NCI-H1930 (cell line): ENCODE measurements at places on chromosomes 2 and 18.

DNA sequence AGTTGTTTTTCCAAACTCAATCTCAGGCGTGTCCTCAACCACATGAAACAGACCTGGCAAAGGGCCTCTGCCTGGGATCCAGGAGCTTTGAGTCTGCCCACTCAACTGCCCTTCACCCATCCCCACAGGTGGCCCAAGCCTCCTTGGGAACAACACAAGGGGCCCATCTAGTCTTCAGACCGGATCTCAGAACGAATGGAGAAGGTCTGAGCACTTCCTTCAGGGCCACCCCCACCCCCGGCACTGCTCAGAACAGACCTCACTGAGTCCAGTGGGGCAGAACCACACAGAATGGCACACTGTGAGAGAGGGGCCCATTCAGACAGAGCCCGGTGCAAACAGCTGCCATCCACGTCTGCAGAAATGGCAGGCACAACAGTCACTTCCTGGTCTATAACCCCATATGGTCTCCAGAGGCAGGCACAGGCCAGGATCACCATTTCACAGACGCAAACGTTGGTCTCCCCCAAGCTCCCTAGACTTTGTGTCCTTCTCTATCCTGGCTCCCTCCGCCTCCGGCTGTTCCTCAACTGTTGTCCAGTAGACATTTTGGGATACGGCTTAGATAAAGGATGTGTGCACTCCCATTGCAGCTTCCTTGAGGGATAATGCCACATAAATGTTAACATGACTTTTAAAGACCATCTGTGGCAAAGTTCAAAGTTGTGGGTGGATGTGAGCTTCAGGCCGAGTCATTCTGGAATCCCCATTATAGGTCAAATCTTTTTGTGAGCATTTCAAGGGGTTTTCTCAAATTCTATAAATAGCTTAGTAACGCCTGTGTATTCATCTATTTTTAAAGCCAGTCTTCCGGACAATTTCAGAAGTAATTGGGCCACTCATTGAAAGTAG is 149.7 kb downstream of the SMAD7 start:
- DNase-seq, result no peak

DNA sequence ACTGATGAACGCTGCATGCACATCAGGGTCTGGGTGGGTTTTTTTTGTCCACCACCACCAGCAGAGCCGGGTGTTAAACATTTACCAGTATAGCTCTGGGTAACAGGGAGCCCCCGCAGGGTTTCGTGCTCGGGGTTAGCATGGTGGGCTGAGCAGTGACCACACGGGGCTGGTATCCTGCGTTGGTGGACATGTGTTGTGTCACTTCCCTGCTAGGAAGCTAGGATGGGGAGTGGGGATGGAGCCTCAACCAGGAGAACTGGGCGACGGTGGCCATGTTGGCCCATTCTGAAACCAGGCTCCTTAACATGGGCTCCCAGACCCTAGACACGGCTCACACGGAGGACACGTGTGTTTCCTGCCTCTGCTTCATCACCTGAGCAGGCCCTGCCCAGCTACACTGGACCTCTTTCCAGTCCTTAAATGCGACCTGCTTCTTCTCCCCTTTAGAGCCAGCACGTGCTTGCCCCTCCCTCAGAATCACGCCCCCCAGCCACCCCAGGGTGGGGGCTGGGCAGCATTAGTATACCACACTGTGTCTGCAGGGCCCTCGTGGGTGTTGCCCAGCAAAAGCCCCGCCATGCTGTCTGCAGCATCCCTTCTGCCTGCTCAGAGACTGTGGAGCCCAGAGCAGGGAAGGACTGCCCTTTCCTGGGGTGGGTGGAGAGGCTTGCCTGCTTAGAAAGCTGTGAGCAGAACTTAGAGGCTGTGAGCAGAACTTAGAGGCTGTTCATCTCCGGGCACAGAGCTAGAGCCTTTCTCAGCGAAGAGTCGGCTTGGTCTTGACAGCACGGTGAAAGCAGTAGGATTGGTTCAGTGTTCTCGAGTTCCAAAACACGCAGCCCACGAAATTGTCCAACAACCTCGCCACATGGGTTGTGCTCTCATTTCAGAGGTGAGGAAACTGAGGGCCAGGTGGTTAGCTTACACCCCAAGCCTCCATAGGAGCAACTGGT is 142.1 kb downstream of the KLHL29 start:
- no peak for DNase-seq

- DNase-seq, result no peak
Observed at GRCh38 chr2:45585267-45585861, 25.7 kb downstream of the SRBD1 start.

DNA sequence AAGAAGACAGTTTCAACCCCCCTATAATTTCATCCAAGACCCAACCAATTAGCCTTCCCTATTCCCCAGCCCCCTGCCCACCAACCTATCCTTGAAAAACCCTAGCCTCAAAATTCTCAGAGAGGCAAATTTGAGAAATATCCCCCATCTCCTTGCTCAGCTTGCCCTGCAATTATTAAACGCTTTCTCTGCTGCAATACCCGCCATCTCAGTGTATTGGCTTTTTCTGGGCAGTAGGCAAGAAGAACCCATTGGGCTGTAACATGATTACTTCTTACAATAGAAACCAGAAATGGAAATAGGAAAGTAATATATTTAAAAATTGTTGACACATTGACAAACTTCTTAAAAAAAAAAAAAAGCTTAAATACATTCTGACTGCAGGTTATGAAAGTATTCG is 140.6 kb upstream of the CCDC150 start:
- no peak for DNase-seq

- DNase-seq, result peak; percentile 52
Observed at GRCh38 chr2:72745679-72746368, 80.0 kb downstream of the EXOC6B start.

- no peak for DNase-seq
Observed at GRCh38 chr2:18991177-18992168, 366.9 kb downstream of the OSR1 start.

GRCh38 chr2:47187069-47187468 is 32.0 kb upstream of the STPG4 start:
- no peak for DNase-seq

GRCh38 chr2:224807153-224807964 is 91.2 kb upstream of the CCDC195 start:
- DNase-seq, result no peak

GRCh38 chr2:181466661-181467576 is 9.7 kb downstream of the ITGA4 start:
- DNase-seq, result peak; percentile 7

GRCh38 chr2:2101924-2102323 is 229.2 kb downstream of the MYT1L start:
- DNase-seq, result no peak

GRCh38 chr2:113166187-113166645 is 7.6 kb upstream of the PSD4 start:
- DNase-seq, result no peak
